ENCODE measurements at places on chromosomes 7 and 10.

DNA sequence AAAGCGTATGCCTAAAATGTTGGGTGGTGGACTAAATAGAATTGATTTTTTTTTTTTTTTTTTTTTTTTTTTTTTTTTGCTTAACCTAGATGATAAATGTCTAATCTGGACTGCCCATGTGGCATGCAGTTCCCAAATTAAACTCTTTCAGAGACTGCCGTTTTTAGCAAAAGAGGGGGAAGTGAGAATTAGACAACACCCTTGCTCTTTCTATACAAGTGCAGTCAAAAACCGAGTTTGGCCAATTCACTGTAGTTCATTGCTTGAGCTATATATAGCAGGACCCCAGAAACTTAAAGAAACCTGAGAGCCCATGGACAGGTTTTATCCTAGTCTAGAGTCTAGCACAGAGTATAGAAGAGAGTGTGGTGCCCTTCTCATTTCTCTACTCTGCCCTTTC lies 141.9 kb downstream of the GRM3 start:
- DNase-seq = no peak

- DNase-seq = no peak
Observed at GRCh38 chr7:107592361-107593024, 12.4 kb downstream of the BCAP29 start.

DNA sequence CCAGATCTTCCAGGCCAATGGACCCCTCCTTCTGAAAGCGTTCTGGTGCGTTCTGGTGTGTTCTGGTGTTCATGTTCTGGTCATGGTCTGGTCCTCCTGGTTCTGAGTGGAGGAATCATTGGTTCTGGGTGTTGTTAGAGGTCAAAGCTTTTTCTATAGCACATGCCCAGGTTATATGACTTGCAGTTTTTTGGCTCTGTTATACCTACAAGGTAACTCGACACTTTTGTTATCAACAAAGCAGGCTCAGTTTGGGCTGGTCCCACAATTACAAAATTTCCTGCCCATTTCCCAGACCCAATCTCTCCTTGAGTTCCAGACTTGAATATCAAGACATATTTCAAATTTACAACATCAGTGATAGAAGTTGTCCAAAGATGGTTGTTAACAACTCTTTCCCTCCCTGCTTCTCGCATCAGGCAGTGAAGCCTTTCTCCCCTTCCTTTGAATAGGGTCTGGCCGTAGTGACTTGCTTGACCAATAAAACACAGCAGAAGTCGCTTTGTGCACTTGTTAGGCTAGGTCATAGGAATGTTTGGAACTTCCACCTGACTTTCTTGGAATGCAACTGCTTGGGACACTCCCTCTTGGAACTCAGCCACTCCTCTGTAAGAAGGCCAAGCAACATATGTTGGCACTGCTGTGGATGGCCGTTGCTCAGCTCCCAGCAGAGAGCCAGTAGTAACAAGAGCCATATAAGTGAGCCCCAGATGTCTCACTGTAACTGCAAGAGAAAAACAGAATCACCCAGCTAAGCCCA lies 83.1 kb upstream of the STEAP1B start:
- DNase-seq = no peak

DNA sequence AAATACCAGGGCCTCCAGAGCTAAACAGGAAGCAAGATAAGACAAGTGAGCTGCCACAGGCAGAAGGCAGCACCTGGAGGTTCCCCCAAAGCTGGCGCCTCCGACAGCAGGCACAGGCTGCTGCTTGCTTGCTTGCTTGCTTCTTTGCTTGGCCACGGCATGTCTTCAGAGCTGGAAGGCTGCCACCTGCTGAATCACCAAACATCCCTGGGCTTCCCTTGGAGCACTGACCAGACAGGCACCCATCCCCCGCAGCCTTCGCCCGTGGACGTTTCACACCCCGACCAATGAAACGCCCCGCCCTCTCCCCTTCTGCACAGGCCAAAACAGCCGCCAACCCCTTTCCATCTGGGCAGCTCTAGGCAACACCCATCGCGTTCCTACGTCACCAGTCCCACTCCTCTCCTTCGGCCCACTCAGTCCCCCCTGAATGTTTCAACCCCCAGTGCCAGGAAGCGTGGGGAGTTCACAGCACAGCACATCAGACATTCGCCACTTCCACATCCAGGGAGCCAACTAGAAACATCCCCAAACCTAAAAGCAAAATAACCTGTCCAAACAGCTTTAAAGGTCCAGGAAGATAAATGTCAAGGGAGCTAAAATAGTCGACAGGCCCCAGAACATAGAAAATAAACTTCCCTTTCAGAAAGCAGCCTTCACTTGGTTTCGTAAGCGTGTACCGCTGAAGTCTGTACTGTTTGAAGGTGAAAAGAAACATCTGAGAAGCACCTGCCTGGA lies 1.6 kb downstream of the SGMS1 start:
- DNase-seq = peak; percentile 63

DNA sequence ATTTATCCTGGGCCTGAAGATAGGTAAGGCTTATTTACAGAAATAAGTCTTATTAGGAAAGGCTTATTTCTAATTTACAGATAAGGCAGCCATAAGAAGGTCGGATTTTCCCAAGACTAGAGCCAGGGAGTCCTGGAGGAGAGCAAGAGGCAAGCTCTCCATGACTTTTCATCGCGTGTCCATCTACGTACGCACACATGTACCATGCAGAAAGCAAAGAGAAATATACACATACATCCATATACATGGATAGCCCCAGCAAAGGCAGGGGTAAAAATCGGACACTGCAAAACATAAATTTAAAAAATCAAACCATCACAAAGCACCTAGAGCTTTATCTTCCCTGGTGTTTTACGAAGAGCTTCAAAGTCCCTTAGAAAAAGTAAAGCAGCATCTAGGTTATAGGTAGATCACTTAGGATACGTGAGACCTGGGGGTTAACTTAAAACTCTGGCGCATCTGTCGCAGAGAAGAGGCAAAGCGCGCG lies 25.8 kb upstream of the ZRANB1 start:
- no peak for DNase-seq

DNA sequence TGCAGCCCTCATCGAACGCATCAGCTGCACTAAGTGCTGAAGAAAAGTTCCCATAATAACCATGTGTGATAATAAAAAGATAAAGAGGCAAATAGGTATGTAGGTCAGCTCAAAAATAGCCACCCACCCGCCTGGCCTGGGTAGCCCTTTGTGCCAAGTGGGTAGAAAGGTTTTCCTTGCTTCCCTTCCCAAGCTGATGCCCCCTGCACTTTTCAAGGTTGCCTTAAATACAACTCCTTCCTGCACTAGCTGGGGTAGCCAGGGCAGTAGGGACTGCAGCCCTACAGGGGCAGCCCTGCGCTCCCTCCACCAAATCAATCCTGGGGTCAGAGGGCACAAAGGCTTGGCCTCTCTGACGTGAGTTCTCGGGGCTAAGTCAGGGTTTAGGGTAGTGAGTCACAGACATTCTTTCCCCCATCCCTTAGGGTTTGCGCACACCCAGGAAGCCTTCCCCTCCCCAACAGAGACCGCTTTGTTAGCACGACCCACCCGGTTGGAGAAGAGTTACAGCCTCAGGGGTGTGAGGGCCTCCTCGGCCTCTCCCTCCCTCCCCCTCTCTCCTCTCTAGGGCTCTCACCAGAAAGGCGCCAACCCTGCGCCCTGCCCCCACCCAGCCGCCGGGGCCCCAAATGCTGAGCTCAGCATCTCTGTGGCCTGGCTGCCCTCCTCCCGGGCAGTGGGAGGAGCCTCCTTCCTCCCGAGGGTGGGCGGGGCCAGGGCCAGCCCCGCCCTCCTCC lies 13.3 kb upstream of the DDIT4 start:
- DNase-seq = peak; percentile 70

GRCh38 chr7:148963583-148964482 lies 64.5 kb downstream of the PDIA4 start:
- DNase-seq = no peak

DNA sequence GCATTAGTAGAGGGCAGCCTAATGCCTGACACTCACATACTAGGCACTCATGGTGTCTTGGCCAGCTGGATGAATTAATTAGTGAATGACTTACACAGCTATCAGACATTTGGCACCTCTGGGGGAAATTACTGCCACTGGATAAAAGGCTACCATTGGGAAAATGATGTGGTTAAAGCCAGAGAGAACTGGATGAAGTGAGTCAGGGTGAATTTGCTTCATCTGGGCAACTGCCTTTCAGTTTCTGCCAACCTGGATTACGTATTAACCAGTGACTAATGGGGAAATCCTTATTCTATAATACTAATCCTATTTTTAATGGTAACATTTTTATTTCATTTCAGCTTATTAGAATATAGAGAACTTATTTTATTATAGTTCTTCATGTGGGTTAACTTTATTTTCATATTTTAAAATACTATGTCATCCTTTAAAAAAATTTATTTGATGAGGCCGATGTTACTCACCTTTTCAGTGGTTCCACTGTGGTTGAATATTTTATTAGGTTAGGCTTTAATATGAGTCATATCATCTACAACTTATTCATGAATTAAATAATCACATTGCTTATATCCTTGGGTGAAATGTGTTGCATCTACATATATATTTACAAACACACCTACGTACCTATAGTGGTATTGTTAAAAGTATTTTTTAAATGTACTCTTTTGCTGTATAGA lies 85.6 kb upstream of the CAPZA2 start:
- DNase-seq = no peak

DNA sequence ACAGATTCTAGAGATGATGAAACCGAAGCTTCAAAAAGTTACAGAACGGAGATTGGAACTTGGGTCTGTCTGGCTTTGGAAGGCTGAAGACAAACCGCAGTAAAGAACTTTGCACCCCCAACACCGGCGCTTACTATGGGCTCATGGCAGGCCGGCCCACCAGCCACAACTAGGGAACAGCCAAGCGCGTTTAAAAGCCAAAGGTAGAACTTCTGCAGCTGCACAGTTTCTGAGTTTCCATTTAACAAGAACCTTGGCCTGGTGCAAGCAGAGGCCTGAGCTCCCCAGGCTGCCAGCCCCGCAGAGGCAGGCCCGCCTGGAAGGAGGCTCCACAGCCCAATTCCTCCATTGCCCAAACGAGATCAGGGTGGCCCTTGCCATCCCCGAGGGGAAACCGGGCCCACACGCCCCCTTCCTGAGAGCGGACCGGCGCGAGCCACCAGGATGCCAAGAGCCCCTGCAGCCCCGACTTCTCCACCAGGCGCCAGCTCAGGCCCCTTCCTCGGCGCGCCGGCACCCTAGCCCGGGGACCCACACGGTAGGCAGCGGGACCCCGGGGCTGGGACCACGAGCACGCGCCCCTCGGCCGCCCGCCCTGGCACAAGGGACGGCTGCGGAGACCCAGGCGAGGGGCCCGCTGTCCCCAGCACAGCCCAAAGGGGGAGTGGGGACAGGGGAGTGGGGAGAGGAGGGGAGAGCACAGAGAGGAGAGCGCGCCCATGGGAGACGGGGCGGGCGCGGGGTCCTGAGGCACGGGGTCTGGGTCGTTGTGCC lies 566 bp downstream of the MAD1L1 start:
- DNase-seq = no peak

GRCh38 chr7:152523916-152524315 lies 88.1 kb upstream of the KMT2C start:
- DNase-seq = no peak

DNA sequence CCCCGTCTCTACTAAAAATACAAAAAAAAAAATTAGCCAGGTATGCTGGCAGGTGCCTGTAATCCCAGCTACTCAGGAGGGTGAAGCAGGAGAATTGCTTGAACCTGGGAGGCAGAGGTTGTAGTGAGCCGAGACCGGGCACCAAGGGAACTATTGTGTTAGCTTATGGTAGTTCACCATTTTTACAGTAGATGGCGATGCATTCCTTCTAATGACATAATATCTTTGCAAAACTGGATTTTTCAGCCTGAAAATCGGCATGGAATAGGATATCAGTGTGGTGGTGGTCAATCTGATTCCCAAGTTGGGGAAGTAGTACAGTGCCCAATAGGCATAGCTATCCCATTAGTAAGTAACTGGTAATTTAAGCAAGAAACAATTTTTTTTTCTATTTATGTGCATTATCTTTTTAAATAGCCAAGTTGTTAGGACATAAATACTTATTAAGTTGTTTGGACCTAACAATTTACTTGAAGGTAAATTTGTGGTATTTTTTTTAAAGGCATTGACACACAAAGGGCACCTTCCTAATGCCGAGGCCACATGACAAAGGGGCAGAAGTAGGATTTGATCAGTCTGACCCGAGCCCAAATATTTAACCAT lies 17.6 kb upstream of the IMPDH1 start:
- DNase-seq = no peak

All from KG1 (cell line).